ENCODE measurements at places on chromosomes 3 and 15.

DNA sequence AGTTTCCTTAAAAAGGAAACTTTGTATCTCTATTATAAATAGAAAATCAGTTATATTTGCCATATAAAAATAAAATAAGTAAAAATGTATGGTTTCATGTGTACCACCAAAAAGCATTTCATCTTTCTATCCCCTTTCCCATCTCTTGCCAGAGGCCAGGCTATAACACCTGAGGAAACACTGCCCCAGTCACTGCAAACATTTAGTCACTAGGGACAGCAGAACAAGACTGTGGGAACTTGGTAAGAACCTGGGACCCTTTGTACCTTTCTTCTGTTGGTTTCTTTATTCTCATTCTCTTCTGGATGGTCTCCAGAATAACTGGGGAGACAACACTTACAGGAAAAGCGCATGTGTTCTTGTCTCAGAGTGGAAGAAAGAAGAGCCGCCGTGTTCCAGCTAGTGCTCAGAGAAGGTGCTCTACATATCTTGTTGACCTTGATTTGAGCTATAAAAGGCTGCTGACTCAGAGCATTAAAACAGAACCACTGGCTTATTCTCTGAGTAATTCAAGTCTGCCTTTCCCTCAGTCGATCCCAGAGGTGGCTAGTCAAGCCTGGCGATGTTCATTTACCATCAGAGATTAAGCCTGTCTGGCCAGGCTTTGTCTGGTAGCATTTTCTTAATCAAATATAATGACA, 361.6 kb downstream of the RBMS3 start:
- peak; percentile 49 for DNase-seq

DNA sequence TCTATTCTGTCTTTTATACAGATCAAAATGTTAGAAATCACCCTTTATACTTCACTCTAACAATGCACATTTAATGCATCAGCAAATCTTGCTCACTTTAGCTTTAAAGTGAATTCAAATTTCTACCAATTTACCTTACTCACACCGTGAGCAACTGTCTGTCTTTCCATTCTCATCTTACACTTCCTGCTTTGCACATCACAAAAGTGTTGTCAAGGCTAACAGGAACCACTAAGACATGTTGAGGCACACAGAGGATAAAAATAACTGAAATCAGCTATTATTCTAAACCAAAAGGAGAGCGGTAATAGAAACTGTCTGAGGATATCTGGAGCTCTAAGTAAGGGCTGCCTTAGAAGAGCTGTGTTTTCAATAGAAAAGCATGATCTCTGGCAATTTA, 519.9 kb downstream of the ZBBX start:
- DNase-seq, result no peak

- no peak for DNase-seq
Measured at GRCh38 chr15:64162478-64162868, 349 bp downstream of the PPIB start.

GRCh38 chr3:97686258-97686657, 78.3 kb upstream of the ARL6 start:
- no peak for DNase-seq

GRCh38 chr15:41285285-41285684, 47.1 kb downstream of the OIP5 start:
- no peak for DNase-seq

DNA sequence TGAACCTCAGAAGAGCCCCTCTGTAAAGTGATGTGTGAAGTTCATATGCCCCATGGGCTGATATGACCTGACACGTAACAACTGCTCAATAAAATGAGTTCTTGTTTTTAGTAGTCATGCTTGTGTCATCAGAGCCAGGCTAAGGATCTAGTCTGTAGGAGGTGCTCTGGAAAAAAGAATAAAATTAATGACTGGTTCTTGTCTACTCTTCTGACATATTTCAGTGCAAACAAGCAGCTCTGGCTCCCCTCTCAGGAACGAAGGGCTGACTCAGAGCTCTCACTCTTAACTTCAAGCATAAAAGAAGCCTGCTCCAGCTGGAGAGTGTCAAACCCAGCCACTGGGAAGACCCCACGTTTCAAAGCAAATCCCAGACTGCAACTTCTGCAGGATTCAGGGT, 77.0 kb downstream of the LRIG1 start:
- DNase-seq, result no peak

GRCh38 chr3:186270701-186271100, 91.3 kb downstream of the DGKG start:
- DNase-seq, result no peak

GRCh38 chr3:129295286-129295685, 16.6 kb downstream of the HMCES start:
- DNase-seq, result no peak

- DNase-seq, result peak; percentile 13
Measured at GRCh38 chr15:33994005-33994615, 25.8 kb downstream of the CHRM5 start.

GRCh38 chr15:58877999-58878825, 55.3 kb downstream of the SLTM start:
- DNase-seq, result no peak

GRCh38 chr15:38531509-38531908, 33.1 kb downstream of the RASGRP1 start:
- no peak for DNase-seq

- no peak for DNase-seq
Measured at GRCh38 chr3:165544432-165544831, 292.8 kb downstream of the BCHE start.

GRCh38 chr3:70985572-70985971, 598.0 kb downstream of the FOXP1 start:
- DNase-seq, result no peak

DNA sequence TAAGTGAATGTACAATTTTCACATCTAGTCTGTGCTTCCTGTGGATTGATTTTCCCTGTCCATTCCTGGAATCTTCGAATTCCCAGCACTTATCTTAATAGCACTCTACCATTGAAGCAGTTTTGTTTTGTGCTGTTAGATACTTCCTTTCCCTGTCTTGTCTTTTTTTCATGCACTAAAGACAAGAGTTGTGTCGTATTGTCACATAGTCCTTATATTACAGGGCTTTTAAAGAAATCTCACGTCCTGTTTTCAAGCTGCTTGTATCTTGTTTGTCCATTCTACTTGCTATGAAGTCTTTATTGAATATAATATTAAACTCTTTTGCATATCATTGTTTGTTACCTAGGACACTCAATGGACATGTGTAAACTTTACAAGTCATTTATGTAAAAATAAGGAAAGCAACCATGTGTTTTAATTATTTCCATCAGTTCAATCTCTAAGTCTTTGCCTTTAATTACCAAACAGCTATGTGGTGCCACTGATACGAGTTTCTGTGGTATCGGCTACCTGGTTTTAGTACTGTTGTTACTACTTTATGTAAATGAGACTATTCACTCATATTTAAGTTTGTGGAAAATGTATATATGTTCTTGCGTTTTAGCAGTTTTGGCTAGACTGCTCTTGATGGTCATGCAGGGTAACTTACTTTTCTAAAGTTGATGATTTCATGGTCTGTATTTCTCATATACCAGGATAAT, 10.3 kb downstream of the PIK3CA start:
- DNase-seq, result no peak

- DNase-seq, result no peak
Measured at GRCh38 chr3:123102249-123102648, 35.4 kb downstream of the PDIA5 start.

DNA sequence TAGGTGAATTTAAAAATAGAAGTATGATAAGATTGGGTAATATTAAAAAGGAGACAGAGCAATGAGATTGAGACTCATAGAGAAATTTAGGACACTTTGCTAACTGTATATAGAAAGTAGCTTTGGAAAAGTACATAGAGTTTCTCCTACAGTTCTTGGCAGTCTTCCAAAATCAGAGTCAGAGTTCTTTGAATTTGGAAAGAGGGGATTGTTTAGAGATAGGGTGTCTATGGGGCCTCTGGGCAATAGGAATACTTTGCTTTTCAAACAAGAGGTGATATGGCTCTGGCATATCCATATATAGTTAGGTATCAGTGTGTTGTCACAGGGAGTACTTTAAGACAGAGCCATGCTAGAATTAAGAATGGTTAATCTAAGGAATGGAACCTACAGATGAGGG, 477.1 kb upstream of the KCNMB2 start:
- DNase-seq, result peak; percentile 71
